ENCODE measurements at places on chromosomes 1 and 21.

- no peaks in the 10 kb centered on the region for H3K36me3 ChIP-seq
- no peak overlapping the region for H3K27ac ChIP-seq
- H3K27me3 ChIP-seq: peaks cover 5% of the 10 kb centered on the region
- no peak for DNase-seq
- no peaks in the 10 kb centered on the region for H3K4me1 ChIP-seq
- H3K4me3 ChIP-seq: no peak overlapping the region
Observed at GRCh38 chr1:67941746-67942145, 108.5 kb upstream of the GNG12 start.

DNA sequence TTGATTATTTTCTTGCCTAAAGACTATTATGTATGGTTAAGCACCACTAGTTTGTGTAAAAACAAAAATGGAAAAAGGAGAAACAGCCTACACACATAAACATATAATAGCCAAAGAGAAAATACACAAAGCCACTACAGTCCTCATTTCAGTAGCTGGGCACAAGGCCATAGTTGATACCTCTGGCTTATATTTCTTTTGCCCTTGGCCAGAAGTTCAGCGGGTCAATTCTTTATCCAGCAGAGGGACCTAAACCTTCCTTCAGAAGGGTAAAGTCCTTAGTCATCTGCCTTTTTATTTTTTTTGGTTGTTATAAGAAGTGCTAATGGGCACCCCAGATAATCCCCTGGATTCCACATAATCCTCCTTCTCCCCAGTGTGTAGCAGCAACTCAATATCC is 134.1 kb downstream of the PIGK start:
- no peaks in the 10 kb centered on the region for H3K27me3 ChIP-seq
- H3K36me3 ChIP-seq: no peaks in the 10 kb centered on the region
- H3K4me3 ChIP-seq: no peak overlapping the region
- no peak for DNase-seq
- H3K4me1 ChIP-seq: no peaks in the 10 kb centered on the region

GRCh38 chr1:164233149-164233548 is 325.8 kb upstream of the PBX1 start:
- H3K27me3 ChIP-seq: no peaks in the 10 kb centered on the region
- no peak overlapping the region for H3K4me3 ChIP-seq
- no peak overlapping the region for H3K27ac ChIP-seq
- H3K36me3 ChIP-seq: no peaks in the 10 kb centered on the region

DNA sequence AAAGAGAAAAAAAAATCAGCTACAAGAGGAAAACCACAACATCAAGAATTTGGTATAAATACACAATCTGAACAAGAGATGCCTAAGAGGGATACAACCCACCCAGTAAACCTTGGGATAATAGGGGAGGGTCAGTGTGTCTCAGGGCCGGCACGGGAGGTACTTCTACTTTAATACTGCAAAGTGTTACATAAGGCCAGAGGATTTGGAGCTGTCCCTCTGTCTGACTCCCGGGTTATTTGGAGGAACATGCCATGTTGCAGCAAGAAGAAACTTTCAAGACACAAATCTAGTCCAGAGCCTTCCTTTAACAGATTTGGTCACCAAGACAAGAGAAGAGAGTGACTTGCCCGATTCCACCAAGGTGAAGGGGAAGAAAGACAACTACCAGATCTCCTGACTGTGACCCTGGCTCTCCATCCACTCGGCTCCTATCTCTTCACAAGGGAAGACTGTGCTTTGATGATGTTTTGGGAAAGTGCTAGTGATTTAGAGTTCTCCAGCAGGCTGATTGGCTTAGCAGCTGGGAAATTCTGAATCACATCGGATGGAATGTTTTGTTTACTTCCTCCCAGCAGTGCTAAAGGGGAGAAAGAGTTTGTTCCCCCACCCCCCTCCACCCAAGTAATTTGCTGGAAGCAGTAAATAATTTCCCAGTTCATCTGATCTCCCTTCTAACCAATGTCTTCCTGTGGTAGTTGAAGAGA is 29.3 kb downstream of the SGIP1 start:
- no peaks in the 10 kb centered on the region for H3K36me3 ChIP-seq
- no peak overlapping the region for H3K27ac ChIP-seq
- H3K4me3 ChIP-seq: no peak overlapping the region
- H3K27me3 ChIP-seq: no peaks in the 10 kb centered on the region
- no peaks in the 10 kb centered on the region for H3K4me1 ChIP-seq
- DNase-seq: no peak

- no peak overlapping the region for H3K4me3 ChIP-seq
- H3K27me3 ChIP-seq: no peaks in the 10 kb centered on the region
- peaks cover 36% of the 10 kb centered on the region for H3K4me1 ChIP-seq
- peaks cover 22% of the 10 kb centered on the region for H3K36me3 ChIP-seq
Observed at GRCh38 chr1:43981135-43981491, 2.1 kb downstream of the B4GALT2 start.

Measured in activated CD8-positive, alpha-beta T cell treated with anti-CD3 and anti-CD28 coated beads, Interleukin-2, amount 10 ng/mL, durations not matched to agents 7 days and 5 days (primary cell).